Left lung (tissue), 14 donors: ENCODE measurements at places on chromosomes 1 and 21. TPM values are rescaled to one million over a fixed set of nuclear protein-coding genes. Genes with fewer than 3 reads are reported as not detected.

- no peak for DNase-seq
- no peaks in the 10 kb centered on the region for H3K4me1 ChIP-seq
- no peak overlapping the region for H3K4me3 ChIP-seq
- H3K36me3 ChIP-seq, result peaks cover 7% of the 10 kb centered on the region
- H3K27me3 ChIP-seq, result no peaks in the 10 kb centered on the region
- no peak overlapping the region for H3K27ac ChIP-seq
Measured at GRCh38 chr1:52967666-52968065, 40.6 kb downstream of the SCP2 start.

The PSRC1 gene
- polyA plus RNA-seq, result 35.5 TPM

The CORT gene
- 1.7 TPM for polyA plus RNA-seq

The CLDN8 gene
- 0.14 TPM for polyA plus RNA-seq
